Stimulated activated CD4-positive, alpha-beta T cell treated with anti-CD3 and anti-CD28 coated beads, Interleukin-4, amount 100 ng/mL, for 1 hour (primary cell): ENCODE measurements at places on chromosomes 3 and 15.

- DNase-seq: no peak
These were observed 773.4 kb downstream of the ROBO1 start for GRCh38 chr3:78994174-78995027.

GRCh38 chr3:177529716-177530335 lies 332.5 kb upstream of the TBL1XR1 start:
- DNase-seq: no peak

GRCh38 chr3:177860184-177860583 lies 662.9 kb upstream of the TBL1XR1 start:
- no peak for DNase-seq

DNA sequence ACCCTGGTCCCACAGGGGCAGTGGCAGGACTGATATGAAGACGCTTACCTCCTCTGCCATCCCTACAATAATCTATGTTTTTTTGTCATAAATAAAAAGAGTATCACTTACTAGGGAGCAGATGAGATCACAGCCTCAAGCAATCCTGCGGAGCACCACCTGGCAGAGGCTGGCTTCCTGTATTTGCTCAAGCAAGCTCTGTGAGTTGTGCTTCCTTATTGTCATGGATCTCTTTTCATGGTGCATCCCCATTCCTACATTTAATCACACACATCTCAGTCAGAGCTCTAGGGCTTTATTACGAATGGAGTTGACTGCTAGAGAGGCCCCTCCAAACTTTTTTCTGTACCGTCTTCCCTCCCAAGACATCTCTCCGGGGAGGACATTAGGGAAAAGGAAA lies 186.0 kb downstream of the UBE2E2 start:
- no peak for DNase-seq

DNA sequence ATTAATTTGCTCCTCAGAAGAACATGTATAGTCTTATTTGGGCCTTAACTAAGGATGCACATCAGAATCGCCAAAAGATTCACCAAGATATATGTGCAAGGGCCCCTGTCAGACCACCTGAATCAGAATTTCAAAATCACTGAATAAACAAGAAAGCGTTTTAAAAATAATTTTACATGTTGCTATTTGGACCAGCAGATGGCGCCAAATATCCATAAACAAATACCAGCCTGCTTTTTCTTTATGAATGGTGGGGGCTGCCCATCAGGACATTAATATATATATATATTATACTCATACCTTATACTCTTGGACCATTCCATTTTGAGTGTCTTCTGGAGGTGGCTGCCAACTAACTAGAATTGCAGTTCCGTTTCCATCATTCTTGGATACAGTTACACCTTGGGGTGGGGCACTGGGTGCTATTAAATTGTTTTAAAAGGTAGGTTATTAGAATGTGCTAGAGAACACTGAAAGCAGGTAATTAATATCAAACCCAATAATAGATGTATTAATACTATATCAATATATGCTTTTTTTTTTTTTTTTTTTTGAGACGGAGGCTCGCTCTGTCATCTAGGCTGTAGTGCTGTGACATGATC lies 1108.3 kb downstream of the ROBO1 start:
- no peak for DNase-seq

- DNase-seq: no peak
These were observed 18.8 kb downstream of the APH1B start for GRCh38 chr15:63296195-63296594.

DNA sequence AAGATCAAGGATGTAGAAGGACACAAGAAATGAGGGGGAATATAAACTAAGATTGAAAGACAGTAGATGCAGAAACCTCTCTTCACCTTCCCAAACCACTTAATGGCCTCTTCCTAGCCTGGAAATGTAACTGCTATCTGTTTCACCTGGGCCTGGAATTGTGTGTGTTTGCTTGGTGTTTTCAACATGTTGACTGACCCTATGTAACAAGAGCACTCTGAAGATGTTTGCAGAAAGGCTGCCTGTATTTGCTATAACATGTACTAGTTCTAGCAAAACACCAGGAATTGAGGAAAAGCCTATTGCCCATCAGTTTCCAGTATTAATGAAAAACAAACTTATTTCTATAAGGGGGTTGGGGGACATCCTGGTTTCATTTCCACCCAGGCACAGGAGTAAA lies 248.3 kb downstream of the WDR72 start:
- no peak for DNase-seq

DNA sequence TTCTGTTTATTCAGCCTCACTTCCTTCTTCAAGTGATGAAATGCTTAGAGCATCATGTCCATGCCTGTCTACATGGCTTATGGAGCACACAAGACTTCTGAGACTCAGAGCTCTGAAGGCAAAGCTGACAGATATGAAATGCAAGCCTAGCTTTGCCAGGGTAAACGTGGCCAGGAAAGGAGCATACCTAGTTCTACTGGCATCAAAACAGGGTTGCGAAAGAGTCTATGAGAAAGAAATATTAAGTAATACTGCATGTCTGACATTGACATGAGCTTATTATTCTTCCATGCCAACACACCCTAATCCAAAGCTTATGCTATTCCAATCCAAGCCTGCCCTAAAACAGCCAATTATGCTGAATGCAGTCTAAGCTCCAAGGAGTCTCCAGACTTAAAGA lies 391.5 kb downstream of the ERC2 start:
- no peak for DNase-seq

DNA sequence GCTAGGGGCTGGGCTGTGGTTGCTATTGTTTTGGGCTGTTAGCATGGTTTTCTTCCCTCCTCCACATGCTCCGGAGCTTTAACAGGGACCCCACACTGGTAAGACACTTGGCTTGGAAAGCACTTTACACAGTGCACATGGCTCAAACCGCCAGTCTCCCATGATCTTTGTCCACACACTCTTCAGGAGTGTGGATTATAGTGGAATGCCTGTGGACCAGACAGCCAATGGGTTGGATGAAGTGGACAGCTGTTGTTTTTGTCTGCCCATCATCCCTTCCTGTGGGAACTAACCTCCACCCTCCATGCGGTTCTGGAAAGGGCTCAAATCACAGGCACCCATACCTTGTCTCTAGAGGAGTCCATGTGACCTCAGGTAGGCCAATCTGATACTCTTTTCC lies 10.0 kb downstream of the PAQR9 start:
- no peak for DNase-seq

GRCh38 chr3:139006051-139006716 lies at the start of gene PRR23A:
TSS of gene PRR23A (minus strand) at chr3:139006268. CDS start at chr3:139006268, 0 bp downstream.
- DNase-seq: no peak

GRCh38 chr3:61724801-61725200 lies 163.4 kb downstream of the PTPRG start:
- no peak for DNase-seq

DNA sequence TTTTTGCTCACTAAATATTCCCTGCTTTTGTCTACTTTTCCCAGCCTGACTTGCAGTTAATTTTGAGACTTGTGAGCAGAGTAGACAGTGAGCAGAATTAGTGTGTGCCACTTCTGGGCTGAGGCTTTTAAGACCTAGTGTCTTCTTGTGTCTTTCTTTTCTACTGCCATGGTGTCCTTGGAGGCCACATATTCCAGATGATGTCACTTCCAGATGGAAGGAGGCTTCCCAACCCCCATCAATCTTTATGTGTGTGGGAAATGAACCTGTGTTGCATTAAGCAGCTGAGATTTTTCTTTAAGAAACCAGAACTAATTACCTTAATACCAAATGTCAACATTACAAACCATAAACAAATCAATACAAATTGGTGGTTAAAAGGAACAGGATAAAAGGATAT lies 774.7 kb upstream of the ROBO1 start:
- DNase-seq: no peak

DNA sequence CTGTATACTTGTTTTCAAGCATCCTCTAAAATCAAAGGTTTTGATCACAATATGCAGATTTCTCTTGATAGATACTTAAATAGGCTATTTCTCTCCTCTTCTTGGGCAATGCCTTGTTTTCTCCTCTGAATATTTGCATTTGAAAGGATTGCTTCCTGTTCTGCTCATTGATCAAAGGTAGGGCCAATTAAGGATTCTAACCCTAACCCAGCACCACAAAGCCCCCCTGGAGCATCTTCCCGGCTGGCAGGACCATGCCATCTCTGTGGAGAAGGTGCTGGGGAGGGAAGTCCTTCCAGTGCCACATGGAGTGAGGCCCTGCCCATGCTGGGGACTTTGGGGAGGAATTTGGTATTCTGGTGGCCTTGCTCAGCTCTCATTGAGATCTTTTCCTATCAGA lies 11.3 kb upstream of the NIPA2 start:
- DNase-seq: no peak

DNA sequence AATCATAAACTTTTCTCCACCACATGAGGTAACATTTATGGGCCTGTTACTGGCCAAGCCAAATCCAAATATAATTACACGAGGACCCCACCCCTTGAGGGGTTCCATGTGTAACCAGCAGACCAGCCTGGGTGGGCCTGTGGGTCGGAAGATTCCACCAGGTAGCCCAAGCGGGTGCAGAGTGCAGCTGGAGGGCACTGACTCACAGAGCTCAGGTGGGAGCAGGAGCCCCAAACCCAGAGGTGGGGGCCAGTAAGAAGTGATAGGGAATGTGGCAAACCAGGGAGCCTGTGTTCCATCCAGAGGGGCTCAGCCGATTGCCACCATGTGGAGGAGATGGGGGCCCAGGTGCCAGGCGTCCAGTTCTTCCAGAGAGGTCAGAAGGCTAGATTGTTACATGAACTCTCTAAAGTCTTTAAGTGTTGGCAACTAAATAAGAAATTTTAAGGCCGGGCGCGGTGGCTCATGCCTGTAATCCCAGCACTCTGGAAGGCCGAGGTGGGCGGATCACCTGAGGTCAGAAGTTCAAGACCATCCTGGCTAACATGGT lies 2.6 kb downstream of the GP9 start:
- no peak for DNase-seq

GRCh38 chr3:147544290-147544689 lies 135.1 kb downstream of the ZIC1 start:
- DNase-seq: no peak

GRCh38 chr3:32307591-32307990 lies 69.1 kb downstream of the CMTM8 start:
- no peak for DNase-seq

DNA sequence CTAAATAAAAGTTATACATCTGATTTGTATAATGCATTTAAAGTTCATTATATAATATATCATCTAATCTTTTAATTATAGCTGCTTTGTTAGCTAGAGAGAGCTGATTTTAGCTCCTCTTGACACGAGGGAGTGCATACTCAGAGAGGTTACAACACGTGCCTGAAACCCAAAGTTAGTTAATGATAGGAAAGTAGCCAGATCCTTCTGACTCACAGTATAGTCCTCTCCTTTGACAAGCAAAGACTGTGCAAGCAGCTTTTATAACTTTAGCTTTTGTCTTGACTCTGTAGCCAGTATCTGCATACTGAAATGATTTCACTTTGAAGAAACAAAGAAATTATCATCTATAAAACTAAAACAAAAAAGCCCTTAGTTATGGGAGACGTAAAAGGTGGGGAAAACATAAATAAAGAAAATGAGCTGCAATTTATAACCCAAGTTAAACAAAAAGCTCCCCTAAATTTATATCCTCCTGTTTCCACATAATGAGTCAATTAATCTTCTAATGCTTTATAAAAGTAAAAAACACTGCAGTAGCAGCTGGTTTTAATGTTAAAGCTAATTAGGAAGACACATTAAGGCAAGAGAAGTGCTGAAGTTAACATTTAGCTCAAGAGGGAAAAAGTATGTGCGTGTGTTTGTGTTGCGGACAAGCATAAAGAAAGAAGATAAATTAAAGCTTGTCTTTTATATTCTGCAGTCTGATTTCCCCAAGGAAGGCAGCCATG lies 13.1 kb downstream of the GABRR3 start:
- no peak for DNase-seq

- DNase-seq: no peak
These were observed 88.9 kb upstream of the CBLB start for GRCh38 chr3:105957722-105958121.

GRCh38 chr3:122094693-122095092 lies 39.5 kb downstream of the CD86 start:
- no peak for DNase-seq

- DNase-seq: no peak
These were observed 68.0 kb upstream of the GADL1 start for GRCh38 chr3:30962493-30962892.

GRCh38 chr3:13932578-13933295 lies 52.9 kb upstream of the WNT7A start:
- DNase-seq: no peak

GRCh38 chr3:16507578-16508242 lies 5.8 kb downstream of the RFTN1 start:
- no peak for DNase-seq

- no peak for DNase-seq
These were observed 112.2 kb upstream of the LRRFIP2 start for GRCh38 chr3:37286569-37286968.

- DNase-seq: no peak
These were observed 120.9 kb upstream of the P2RY1 start for GRCh38 chr3:152713989-152714388.

GRCh38 chr15:80559320-80559693 lies 135.8 kb upstream of the ABHD17C start:
- DNase-seq: no peak

GRCh38 chr15:70385052-70385451 lies 287.3 kb upstream of the TLE3 start:
- DNase-seq: no peak

- no peak for DNase-seq
These were observed 322.8 kb downstream of the KCNH8 start for GRCh38 chr3:19471138-19471537.

- no peak for DNase-seq
These were observed 155.5 kb upstream of the SLC24A5 start for GRCh38 chr15:47965297-47965696.

DNA sequence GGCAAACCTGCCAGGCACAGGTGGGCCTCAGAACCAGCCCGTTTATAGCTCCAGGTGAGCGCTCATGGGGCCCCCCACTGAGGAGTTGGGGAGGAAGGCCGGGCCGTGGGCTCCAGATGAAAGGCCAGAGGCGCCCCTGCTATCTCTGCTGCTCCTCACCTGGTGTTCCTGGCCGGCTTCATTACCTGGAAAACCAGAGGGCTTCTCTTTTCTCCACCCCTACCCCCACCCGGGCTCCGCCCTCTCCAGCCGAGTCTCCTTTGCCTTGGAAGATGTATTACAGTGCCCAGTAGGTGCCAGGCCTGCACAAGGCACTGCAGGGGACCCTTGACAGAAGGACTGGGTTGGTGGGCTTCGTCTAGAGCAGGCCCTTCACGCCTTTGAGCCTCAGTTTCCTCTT lies 111.4 kb downstream of the WNT7A start:
- DNase-seq: no peak

DNA sequence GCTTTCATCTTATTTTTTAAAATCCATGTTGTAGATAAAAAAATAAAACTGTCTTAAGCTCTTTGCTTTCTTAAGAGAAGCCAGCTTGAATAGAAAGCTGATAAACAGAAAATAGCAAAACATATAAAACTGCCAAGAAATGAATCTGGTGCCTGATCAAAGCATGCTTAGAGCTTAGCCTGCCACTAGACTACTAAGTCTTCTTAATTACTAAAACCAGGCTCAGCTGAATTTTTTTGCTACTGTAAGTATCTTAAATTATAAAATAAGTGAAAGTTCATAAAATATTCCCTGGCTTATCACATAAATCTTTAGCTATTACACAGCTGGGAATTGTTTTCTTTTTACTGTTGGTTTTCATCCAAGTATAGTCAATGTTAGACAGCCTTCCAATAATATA lies 803.9 kb downstream of the DIPK2A start:
- no peak for DNase-seq

- DNase-seq: no peak
These were observed 120.8 kb upstream of the HACD2 start for GRCh38 chr3:123705488-123706285.
